ENCODE measurements at places on chromosomes 4 and X. TPM values are rescaled to one million over a fixed set of nuclear protein-coding genes. Genes with fewer than 3 reads are reported as not detected.

GRCh38 chr4:169142906-169143305 is 127.8 kb downstream of the SH3RF1 start:
- no peak overlapping the region for H3K4me3 ChIP-seq
- no peak for DNase-seq
- H3K27me3 ChIP-seq = no peaks in the 10 kb centered on the region
- no peaks in the 10 kb centered on the region for H3K36me3 ChIP-seq
- H3K27ac ChIP-seq = no peak overlapping the region

DNA sequence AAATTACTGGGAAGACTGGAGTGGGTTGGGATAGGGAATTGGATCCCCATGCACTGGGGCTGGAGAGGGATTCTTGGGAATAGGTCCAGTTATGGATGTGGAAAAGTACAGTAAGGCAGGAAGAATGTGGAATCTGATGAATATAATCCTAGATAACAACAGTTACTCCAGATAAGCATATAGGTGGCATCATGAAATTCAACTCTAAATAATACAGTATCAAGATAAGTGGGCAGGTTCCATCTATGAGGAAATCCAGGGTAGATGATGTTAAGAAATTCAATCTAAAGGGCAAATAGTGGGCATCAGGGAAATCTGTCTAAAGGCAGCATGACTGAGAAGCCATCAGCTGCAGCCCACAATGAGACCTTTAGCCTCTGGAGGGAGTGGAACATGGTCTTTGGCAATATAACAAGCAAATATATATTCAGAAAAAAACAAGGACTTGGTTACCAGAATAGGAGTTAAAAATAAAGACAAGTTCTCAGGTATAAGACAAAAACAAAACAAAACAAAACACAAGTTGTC is 1.2 kb downstream of the DTHD1 start:
- H3K27me3 ChIP-seq = no peaks in the 10 kb centered on the region
- peaks cover 46% of the 10 kb centered on the region for H3K4me1 ChIP-seq
- DNase-seq = no peak
- H3K4me3 ChIP-seq = no peak overlapping the region
- H3K36me3 ChIP-seq = no peaks in the 10 kb centered on the region

DNA sequence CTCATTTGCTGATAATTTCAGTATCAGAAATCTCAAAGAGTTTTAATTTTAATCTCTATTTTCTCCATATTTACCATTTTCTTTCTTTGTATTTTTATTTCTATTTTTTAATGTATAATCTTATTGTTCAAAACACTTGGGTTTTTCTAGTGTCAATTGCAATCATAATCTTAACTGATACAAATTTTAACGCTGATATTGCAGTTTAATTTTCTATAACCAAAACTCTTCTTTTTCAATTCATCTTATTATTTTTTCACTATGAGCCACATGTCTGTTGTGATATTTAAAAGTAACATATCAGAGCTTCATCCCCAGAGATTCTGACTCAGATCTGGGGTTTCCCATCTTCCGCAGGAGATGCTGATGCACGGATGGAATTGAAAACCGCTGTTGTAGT is 16.2 kb downstream of the ADAM29 start:
- H3K27ac ChIP-seq = no peak overlapping the region
- H3K4me3 ChIP-seq = no peak overlapping the region
- no peaks in the 10 kb centered on the region for H3K36me3 ChIP-seq
- H3K27me3 ChIP-seq = no peaks in the 10 kb centered on the region
- DNase-seq = no peak

DNA sequence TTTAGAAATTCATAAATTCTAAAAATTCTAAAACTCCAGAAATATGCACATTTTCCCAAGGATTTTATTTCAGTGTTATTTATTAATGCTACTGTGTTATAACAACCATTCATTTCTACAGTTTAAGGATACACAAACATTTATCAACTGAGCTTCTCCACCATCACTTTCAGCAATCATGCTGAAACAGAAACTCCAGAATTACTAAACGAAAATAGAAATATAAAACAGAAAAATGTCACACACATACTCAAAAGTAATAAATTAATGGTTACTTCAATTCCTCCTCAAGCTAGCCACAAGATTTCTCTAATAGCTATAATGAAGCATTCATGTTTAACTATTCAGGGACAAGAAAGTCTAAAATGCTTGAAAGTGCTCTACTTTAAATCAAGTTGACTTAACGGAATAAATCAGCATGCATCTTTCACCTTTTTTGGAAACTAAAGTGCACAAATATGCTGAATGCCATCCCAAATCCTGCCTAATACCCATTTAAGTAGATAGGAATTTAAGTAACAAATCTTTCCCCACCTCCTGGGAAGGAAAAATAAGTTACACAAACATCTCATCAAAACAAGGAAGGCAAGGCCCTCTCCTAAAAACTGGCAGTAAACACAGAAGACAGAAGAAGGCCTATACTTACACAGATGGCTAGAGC is 563 bp downstream of the FAM13A start:
- DNase-seq = no peak
- no peaks in the 10 kb centered on the region for H3K27me3 ChIP-seq
- H3K4me1 ChIP-seq = no peaks in the 10 kb centered on the region
- H3K36me3 ChIP-seq = no peaks in the 10 kb centered on the region
- no peak overlapping the region for H3K27ac ChIP-seq
- no peak overlapping the region for H3K4me3 ChIP-seq

GRCh38 chrX:119228512-119229252 is 7.4 kb upstream of the PGRMC1 start:
- no peaks in the 10 kb centered on the region for H3K4me1 ChIP-seq
- no peak overlapping the region for H3K4me3 ChIP-seq
- H3K27me3 ChIP-seq = no peaks in the 10 kb centered on the region
- no peak overlapping the region for H3K27ac ChIP-seq
- DNase-seq = no peak
- no peaks in the 10 kb centered on the region for H3K36me3 ChIP-seq

- H3K27me3 ChIP-seq = no peaks in the 10 kb centered on the region
- no peak for DNase-seq
Measured at GRCh38 chr4:66475596-66475995, 805.3 kb upstream of the EPHA5 start.

- H3K27me3 ChIP-seq = no peaks in the 10 kb centered on the region
- H3K27ac ChIP-seq = no peak overlapping the region
- no peak for DNase-seq
- no peaks in the 10 kb centered on the region for H3K36me3 ChIP-seq
- H3K4me3 ChIP-seq = no peak overlapping the region
Measured at GRCh38 chr4:114980932-114981708, 132.3 kb downstream of the NDST4 start.

- H3K36me3 ChIP-seq = peaks cover 7% of the 10 kb centered on the region
- no peaks in the 10 kb centered on the region for H3K27me3 ChIP-seq
- no peak overlapping the region for H3K27ac ChIP-seq
- peaks cover 91% of the 10 kb centered on the region for H3K4me1 ChIP-seq
- DNase-seq = no peak
Measured at GRCh38 chrX:118506805-118507480, 11.3 kb downstream of the DOCK11 start.

DNA sequence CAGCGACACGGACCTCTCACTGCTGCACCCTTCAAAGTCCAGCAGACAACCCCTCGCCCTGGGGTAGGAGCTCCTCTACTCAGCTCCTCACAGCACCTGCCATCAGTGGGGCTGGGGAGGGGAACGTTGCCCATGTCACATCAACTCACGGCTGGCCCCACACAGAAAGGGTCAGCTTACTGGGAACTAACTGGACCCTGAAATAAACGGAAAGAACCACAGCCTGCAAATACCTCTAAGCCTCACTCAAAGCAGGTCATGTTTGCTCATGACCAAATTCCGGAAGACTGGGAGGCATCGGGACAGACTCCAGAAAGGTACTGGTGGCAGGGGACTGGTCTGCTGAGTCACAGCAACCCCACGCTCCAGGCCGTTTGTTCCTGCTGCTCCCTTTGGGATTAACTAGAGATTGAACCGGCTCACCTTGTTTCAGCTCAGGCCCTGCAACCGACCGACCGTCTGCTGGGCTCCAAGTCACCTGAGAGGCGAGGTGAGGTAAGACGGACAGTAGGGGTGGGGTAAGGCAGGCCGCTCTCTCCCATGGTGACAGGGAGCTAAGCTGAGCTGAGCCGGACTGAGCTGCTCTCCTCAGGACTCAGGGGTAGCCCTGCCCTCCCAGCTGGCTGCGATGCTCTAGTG is 5.6 kb downstream of the G6PD start:
- H3K36me3 ChIP-seq = peaks cover 8% of the 10 kb centered on the region
- H3K4me3 ChIP-seq = no peak overlapping the region
- no peak overlapping the region for H3K27ac ChIP-seq
- no peaks in the 10 kb centered on the region for H3K27me3 ChIP-seq
- no peak for DNase-seq

- no peaks in the 10 kb centered on the region for H3K36me3 ChIP-seq
- no peaks in the 10 kb centered on the region for H3K4me1 ChIP-seq
- H3K27me3 ChIP-seq = no peaks in the 10 kb centered on the region
- DNase-seq = no peak
Measured at GRCh38 chrX:110402091-110402849, 43.6 kb downstream of the RTL9 start.

DNA sequence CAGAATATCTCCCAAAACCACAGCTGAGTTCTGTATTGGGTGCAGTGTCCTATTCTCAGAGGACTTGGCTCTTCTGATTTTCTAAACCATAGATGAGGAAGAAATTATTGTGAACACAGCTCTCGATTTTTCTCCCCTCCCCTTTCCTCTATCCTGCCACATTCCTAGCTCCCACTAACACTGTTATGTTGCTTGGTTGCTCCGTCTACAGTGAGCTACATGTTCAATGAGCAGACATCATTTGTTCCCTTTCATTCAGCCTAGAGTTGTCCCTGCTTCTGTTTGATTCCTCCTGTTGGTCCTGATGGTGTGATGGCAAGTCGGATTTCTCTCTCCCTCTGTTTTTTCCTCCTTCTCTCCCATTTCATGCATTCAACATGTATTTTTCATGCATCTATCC is 65.9 kb downstream of the DIPK2B start:
- H3K4me1 ChIP-seq = no peaks in the 10 kb centered on the region
- no peaks in the 10 kb centered on the region for H3K27me3 ChIP-seq
- DNase-seq = no peak
- H3K27ac ChIP-seq = no peak overlapping the region
- no peaks in the 10 kb centered on the region for H3K36me3 ChIP-seq
- no peak overlapping the region for H3K4me3 ChIP-seq

The GPC3 gene
- polyA plus RNA-seq = not detected

The RPL9 gene
- 2,913 TPM for polyA plus RNA-seq

The GPRIN3 gene
- polyA plus RNA-seq = 18.9 TPM

The APBB2 gene
- not detected for polyA plus RNA-seq

The LANCL3 gene
- 0.06 TPM for polyA plus RNA-seq

The NUDT6 gene
- 2.8 TPM for polyA plus RNA-seq

The GABRE gene
- polyA plus RNA-seq = not detected
